ENCODE measurements at places on chromosomes 2 and 18. TPM values are rescaled to one million over a fixed set of nuclear protein-coding genes. Genes with fewer than 3 reads are reported as not detected.

DNA sequence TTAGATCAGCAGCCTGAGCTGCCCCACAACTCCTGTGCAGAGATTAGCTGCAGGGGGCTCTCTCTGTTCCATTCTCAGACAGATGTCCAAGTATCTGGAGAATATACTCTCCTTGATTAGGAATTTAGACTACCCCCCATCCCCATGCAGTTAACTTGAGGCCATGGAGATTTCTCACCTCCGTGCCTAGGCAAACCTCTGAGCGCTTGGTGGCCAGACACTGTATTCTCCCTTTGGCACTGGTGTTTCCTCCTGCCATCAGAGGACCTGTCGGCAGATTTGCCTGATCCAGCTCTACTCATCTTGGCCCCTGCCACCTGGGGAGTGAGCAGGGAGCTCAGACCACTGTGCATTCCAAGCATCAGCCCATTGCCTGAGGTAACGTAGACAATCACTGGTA, 48.3 kb downstream of the ZNF804A start:
- no peak for ATAC-seq

Gene PDE1A
- total RNA-seq = 1.2 TPM

DNA sequence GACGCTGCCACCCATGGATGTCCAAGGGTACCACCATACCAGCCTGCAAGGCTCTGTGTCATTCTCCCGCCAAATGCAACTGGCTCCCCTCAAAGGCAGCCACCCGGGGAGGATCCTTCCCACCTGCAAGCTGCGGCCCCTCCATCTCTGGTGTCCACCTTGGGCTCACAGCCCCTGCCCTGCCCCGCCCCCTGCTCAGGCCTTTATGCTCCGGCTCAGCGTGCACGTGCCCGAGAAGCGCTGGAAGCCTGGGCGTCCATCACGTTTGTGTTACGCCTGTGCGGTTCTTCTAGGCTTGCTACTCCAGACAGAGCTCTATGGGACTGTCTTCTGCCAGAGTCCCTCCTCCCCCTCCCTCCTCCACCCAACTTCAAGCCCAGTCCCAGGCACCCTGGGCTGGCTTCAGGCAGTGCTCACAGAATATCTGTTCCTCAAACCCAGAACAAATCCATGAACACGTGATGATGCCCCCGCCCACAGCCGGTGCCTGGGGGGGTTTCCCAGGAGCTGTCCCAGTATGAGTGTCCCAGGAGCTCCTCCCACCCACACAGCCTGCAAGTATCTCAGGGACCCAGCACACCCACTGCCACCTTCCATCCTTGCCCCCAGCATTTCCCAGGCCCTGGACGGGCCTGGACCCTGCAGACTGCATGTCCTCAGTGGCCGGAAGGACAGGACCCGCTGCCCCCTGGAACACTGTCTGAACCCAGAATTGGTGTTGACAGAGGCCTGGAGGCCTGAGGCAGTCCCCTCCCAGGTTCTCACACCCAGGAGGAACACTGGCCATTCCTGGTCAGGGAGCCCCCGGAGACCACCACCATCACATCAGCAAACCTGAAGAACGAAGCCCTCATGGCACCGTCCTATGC, 30.3 kb downstream of the KIF1A start:
- no peak for ATAC-seq

GRCh38 chr2:32683520-32684086, 55.8 kb downstream of the TTC27 start:
- no peak for ATAC-seq

GRCh38 chr2:21644266-21644665, 520.5 kb downstream of the TDRD15 start:
- ATAC-seq = no peak

DNA sequence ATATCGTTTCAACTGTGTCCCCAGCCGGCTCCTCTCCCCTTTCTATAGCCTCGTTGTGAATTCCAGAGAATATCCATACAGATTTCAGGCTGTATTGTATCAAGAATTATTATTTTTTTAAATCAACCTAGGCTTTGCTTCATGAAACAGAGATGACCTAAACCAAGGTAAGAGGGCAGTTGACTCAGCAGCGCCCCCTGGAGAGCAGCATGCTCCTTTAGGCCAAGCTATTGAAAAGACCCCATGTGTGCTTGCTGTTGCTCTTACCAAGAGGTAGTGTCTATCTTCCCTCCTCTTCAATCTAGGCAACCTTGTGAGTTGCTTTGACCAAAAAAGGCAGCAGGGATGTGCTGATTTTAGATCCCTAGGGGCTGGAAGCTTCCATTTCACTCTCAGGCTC, 426.7 kb upstream of the SMIM21 start:
- ATAC-seq = no peak

DNA sequence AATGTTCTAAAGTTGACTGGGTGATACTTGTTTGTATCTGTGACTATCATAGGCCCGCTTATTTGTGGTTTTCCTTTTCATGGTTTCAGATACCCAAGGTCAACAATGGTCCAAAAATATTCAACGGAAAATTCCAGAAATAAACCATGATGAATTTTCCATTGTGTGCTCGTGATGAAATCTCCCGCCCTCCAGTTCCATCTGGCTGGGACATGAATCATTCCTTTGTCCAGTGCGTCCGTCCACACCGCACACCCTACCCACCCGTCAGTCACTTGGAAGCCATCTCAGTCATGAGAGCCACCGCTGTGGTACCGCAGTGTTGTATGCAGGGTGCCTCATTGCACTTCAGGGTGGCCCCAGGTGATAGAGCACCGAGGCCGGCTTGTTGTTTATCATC, 268.2 kb upstream of the PXDN start:
- ATAC-seq = no peak

DNA sequence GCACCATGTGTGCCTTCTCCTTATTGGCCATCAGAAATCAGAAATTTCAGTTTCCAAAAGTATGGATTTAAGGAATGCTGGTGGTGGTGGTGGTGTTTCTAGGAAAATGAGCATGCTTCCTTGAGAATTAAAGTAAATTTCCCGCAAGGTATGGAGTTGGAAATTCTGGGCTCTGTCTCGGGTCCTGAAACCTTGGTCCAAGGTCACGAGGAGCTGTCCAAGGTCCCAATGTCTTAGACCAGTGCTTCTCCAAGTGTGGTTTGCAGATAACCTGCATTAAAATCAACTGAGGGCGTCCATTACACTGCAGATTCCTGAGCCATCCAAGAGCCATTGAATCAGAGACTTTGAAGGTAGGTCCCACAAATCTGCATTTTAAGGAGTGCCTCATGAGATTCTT, 210.9 kb upstream of the PKDCC start:
- ATAC-seq = no peak

GRCh38 chr18:43932140-43932539, 654.9 kb upstream of the SYT4 start:
- ATAC-seq = no peak

- ATAC-seq = no peak
Measured at GRCh38 chr18:59229701-59230443, 9.9 kb downstream of the GRP start.

Gene SERPINB10
- total RNA-seq = 0.36 TPM

DNA sequence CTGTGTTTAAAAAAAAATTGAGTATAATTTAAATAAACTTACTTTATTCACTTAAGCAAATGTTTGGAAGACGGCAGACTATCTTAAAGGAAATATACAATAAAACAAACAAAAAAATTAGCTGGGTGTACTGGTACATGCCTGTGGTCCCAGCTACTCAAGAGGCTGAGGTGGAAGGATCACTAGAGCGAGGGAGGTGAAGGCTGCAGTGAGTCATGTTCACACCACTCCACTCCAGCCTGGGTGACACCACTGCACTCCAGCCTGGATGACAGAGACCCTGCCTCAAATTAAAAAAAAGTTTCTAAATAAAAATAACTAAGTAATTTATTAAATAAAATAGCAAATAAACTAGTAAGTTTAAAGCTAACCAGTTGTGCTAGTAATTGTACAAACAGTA, 7.5 kb downstream of the PUM2 start:
- ATAC-seq = no peak

Gene REG1A
- not detected for total RNA-seq

Gene CNGA3
- total RNA-seq = not detected

GRCh38 chr2:233098618-233099017, 38.5 kb downstream of the INPP5D start:
- ATAC-seq = no peak

GRCh38 chr2:69517410-69517809, 80.2 kb upstream of the NFU1 start:
- no peak for ATAC-seq

Gene ACSL3
- total RNA-seq = 125 TPM

Gene SERPINB12
- 0.60 TPM for total RNA-seq

DNA sequence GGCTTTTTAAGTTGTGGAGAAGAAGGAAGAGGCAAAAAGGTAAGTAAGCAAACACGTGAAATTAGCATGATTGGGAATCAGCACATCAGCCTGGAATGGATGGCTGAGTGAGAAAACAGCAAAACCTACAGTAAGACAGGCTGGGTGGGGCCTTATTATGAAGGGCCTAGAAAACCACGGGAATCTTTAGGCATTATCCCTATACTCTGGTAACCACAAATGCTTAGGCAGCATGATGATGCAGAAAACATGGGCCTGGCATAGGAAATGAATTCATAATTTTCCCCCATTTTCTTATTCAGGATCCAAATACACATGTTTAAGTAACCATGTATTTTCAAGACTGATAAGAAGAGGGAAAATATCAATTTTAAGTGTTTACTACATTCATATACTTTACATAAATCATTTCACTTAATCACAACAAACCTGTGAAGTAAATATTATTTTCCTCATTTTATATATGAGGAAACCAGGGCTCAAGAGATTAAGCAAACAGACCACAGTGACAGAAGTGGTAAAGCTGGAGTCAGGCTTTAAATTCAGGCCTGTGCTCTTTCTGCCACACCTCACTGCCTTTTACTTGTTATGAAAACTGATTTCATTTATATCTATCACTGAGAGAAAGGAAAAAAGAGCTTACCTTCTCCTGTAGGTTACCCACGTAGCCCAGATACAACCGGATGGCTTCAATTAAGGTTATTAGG, 4.0 kb downstream of the TMEM17 start:
- ATAC-seq = no peak

DNA sequence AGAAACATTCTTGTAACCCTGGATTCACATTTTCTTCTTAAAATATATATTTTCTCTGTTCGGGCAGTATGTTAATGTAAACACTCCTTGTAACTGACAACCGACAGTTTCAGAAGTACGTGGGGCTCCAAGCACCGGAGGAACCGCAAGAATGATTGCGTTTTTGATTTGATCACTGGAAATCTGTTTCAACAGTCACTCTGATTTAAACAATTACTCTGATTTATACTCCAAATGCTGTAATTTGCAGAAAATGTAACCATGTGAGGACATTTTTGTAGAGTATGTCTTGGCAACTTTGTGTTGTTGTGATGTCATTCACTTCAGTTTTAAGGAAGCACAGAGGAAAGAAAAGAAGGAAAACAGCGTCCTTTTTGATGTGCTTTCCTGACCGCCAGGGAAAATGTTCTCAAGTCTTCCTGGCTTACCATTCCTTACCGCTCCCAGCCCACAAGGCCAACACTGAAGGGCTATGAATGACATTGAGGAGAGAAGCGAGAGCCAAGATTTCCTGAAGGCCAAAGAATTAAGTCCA, 77.7 kb downstream of the APOB start:
- ATAC-seq = no peak

Gene RAB17
- 7.8 TPM for total RNA-seq

DNA sequence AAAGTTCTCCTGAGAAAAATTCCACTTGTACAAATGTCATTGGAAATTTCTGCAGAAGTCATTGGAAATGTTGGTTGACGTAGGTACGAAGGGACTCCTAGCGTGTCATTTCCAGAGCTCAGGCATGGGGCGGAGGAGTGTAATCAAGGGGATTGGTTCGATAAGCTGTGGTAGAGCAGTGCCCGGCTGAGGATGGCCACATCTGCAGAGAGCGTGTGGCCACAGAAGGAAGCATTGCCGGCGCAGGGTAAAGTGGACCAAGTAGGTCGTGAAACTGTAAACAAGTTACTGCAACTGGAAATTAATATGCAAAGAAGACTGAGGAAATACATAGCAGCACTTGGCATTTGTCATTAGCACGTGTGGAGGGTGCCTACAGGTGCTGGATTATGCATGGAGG, 101.8 kb downstream of the DGKD start:
- no peak for ATAC-seq

DNA sequence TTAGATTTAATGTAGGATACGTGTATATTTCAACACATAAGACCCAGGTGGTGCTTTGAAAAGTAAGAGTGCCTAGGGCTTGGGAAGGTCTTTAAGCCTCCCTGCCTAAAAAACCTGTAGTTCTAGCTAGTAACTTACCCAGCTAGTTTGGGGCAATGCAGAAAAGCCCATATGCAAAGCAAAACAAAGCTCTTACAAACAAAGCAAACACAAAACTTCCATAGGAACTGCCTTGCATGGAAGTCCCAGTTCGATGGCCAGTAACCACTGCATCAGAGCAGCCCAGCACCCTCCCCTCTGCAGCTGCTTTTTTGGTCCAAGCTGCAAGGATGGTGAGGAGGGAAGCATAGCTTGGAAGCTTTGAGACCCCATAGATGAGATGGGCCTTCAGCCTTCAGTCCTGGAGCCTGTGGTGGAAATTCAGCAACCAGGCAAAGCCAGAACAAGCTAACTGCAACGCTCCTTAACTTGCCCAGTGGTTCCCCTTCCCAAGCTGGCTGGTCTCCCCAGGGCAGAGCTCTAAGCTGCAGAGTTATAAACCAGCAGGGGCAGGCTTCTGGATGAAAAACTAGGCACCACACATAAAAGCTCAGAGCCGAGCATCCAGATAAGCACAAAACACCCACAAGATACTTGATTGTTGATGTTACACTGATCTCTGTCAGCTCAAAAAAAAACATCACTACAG, 16.2 kb downstream of the C2orf76 start:
- peak; percentile 84 for ATAC-seq

DNA sequence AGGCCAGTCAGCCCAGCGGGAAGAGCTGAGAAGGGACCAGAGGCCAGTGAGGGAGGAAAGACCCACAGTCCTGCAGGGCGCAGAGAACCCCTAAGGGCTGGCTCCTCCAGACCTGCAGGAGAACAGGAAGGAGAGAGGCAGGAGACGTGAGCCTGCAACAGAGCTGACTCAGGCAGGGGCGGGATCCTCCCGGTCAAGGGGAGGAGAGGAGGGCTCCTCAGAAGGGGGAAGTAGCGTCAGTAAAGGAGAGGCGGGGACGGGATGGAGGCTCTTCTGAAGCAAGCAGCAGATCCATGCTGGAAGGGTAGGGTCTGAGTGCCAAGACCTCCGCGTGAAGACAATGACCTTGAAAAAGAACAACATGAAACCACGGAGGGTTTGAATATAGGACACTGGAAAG, 50.8 kb downstream of the TRABD2A start:
- peak; percentile 23 for ATAC-seq

Gene DSC3
- total RNA-seq = 319 TPM

DNA sequence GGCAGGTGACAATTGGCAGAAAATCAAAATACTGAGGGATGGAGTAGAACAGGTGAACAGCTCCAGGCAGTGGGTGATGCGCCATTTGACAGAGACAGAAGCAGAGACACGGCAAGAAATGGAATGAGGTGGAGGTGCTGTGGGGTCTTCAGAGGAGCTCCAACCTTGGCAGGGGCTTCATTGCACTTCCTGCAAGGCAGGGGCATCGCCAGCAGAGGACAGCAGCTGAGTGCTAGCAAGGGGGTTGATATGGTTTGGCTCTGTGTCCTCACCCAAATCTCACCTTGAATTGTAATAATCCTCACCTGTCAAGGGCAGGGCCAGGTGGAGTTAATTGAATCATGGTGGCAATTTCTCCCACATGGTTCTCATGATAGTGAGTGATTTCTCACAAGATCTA, 42.8 kb downstream of the CCDC68 start:
- ATAC-seq = no peak

Gene PASK
- total RNA-seq = 12.2 TPM

Gene FAM124B
- 0.36 TPM for total RNA-seq

GRCh38 chr2:235806986-235807750, 313.3 kb downstream of the AGAP1 start:
- no peak for ATAC-seq

- no peak for ATAC-seq
Measured at GRCh38 chr18:35519148-35519899, 21.6 kb upstream of the INO80C start.

Gene MREG
- 61.9 TPM for total RNA-seq

Gene ADD2
- 0.56 TPM for total RNA-seq
